ENCODE measurements at places on chromosomes 1 and 21.

- DNase-seq = no peak
Measured at GRCh38 chr1:98482611-98483010, 178.9 kb upstream of the SNX7 start.

DNA sequence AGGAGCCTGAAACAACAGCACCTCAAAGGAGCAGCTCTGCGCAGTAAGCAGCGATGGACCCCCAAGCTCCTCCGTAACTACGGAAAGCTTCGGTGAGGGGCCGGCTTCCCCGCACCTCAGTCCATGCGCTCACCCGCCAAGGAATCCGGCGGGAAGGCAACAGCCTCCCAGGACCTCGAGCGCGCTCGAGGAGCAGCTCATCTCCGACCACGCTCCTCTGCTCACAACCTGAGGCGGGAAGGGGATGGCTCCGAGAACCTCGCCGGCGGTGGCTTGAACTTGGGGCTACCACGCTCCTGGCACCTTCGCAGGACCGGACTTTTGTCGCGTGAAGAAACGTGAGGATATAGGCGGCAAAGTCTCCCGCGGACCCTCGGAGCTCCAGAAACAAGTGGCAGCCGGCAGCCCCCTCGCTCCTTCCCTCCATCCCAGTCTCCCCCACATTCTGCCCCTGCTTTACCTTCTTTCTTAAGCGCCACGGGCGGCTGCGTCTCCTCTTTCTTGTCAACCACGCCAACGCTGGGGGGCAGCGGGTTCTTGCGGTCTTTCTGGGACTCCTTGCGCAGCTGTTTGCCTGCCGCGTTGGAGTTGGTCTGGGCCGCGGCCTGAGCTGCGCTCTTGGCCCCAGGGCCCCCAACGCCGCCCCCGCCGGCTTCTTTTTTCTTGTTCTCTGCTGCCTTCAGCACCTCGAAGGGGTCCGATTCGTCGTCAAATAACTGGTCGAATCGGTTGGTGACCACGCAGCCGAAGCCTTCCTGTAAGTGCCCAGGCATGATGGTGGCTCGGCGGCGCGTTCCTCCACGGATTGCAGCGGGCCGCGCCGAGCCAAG, 459 bp downstream of the SERBP1 start:
- peak; percentile 20 for DNase-seq

- no peak for DNase-seq
Measured at GRCh38 chr1:15425521-15425920, 12.7 kb upstream of the CTRC start.

DNA sequence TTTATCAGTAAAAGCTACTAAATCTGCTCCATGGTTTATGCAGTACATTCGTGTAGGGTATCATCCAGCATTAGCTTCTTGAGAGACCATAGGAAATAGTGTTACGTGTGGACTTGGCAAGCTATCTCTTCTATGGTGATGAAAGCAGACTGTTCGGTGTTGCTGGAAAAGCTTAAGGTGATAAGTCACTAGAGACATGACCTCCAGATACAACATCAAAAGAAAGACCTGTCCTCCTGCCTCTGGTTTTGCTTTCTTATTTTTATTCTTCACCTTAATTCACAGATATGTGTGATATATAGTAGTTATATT, 53.5 kb upstream of the S1PR1 start:
- no peak for DNase-seq

DNA sequence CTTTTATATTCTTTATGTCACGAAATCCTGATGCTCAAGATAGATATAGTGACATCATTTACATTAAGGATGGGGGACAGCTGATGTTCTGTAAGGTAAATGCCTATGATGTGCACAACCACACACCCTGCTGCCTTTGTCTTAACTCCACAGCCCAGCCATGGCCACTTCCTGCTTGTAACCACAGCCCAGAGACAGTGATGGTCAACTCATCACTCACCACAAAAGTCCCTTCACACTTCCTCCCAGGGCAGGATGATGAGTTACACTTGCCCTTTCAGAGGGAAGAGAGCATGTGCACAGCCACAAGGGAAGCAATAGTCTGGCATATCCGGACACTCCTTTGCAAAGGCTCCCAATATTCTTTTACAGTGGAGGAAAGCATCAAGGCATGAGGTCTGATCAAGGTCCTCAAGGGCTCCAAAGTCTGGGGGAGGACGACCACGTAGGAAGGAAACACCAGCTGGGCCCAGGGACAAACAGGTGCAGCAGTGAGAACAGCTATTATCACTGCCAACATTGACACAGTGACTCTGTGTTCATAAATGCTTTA, 53.8 kb downstream of the PLPP3 start:
- DNase-seq = no peak

- DNase-seq = no peak
Measured at GRCh38 chr1:73998348-73998959, 199.5 kb downstream of the LRRIQ3 start.

DNA sequence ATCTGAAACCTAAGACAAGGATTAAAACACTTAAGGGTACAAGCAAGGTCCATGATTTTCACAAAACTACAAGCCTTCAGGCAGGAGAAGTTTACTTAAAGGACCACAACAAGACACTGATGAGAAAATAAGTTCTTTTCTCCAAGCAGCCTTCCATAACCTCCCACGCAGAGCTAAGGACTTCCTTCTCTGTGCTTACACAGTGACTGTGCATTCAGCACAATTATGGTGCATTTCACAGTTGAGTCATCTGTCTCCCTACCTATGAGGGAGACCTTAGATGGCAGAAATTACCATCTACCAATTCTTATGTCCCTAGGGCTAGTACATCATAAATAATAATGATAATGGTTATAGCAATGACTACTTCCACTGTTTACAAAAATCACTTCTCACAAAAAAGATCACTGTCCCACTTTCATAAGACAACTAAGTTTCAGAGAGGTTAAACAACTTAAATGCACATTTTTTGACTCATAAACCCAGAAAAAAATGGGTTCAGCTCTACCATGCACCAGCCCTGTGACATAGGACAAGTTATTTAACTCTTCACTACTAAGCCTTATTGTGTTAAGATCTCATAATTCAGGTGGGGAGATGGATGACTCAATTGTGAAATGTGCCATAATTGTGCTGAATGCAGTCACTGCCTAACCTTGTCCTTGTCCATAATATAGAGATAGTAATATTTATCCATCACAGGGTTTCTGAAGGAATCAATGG, 45.3 kb downstream of the TARBP1 start:
- no peak for DNase-seq

DNA sequence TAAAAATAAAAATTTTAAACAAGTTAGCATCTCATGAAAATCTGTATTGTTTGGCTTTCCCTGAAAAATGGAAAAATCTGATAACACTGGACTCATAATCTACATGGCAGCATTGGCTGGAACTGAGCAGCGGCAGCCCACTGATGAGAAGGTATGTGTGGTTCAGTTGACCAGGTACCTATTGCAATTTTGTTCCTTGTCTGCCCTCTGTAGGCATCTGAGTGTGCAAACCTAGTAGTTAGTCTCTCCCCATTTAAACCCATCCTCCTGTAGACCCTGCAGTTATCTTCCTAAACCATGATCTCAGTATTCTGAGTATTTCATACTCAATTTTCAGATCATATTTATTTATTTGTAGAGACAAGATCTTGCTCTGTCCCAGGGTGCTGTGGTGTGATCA, 59.4 kb upstream of the SERBP1 start:
- no peak for DNase-seq

GRCh38 chr1:232635778-232636356, 5.9 kb upstream of the SIPA1L2 start:
- DNase-seq = no peak

- no peak for DNase-seq
Measured at GRCh38 chr1:201497935-201498509, 8.9 kb downstream of the CSRP1 start.

- no peak for DNase-seq
Measured at GRCh38 chr1:202664083-202664482, 46.2 kb downstream of the SYT2 start.

All from activated CD4-positive, alpha-beta T cell treated with anti-CD3 and anti-CD28 coated beads, Interleukin-2, amount 50 U/mL, for 1 hour (primary cell).